HuH-7.5 (cell line): ENCODE measurements at places on chromosomes 7 and 10.

- DNase-seq: no peak
These were observed 22.0 kb downstream of the INPP5A start for GRCh38 chr10:132559538-132559937.

DNA sequence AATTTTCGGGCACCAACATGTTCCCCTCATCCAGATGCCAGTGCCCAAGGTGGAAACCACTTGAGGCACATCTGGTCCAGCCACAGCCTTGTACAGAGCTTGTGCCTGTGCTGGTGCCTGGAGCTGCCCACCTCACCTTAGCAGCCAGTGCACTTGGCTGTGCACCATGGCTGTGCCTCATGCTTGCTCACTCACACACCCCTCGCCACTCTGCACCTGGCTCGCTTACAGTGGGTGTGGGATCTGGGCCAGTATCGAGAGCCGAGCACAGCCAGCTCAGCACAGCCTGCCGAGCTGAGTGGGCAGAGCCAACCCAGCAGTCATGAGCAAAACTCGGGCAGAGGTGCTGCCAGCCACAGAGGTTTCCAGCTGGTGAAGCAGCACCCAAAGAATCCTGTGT, 139.9 kb upstream of the NUPR2 start:
- DNase-seq: no peak

DNA sequence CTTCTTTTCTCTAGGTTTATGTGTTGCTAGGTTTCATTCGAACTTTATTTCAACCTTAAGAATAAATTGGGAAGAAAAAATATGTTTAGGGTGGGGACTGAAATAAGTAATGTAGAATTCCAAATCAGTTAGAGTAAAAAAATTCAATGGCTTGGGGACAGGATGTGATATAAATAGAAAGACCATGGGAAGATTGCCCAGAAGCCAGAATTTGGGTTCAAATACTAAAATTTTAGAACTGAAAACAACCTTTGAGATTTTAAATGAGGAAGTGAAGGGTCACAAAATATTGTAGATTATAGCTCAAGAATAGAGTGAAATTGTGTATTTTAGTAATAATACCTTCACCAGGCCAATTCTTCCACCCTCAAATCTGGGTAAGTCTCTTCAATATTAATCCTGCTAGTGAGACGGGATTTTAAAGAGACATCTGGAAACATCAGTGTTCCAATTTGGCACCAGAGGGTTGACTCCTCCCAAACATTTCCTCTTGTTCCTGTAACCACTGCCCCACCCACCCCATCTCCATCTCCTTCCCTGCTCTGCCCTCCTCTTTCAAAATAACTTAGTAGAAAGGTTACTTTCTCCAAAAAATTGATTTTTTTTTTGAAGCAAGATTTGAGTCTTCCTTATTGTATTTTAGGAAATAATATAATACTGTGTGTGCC, 51.3 kb upstream of the FAM3C start:
- DNase-seq: no peak

- DNase-seq: no peak
These were observed 63.8 kb downstream of the REEP3 start for GRCh38 chr10:63585041-63585440.

DNA sequence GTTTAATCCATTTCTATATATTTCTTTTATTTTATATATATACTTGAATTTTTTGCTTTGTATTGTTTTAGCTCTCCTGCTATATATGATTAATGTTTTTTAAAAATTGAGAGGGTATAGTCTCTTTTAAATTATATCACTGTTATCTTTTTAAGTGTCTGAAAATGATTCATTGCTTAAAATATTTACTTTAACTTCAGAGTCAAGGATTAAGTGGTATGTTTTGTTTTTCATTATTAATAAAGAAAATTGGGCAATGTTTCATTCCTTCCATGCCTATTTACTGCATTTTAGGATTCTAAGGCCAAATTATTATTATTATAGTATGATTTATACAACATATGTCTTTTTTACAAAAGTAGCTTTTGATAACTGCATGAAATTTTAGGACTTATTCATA, 67.2 kb upstream of the THSD7A start:
- DNase-seq: no peak

- no peak for DNase-seq
These were observed 10.1 kb downstream of the ABCB1 start for GRCh38 chr7:87590578-87590977.

DNA sequence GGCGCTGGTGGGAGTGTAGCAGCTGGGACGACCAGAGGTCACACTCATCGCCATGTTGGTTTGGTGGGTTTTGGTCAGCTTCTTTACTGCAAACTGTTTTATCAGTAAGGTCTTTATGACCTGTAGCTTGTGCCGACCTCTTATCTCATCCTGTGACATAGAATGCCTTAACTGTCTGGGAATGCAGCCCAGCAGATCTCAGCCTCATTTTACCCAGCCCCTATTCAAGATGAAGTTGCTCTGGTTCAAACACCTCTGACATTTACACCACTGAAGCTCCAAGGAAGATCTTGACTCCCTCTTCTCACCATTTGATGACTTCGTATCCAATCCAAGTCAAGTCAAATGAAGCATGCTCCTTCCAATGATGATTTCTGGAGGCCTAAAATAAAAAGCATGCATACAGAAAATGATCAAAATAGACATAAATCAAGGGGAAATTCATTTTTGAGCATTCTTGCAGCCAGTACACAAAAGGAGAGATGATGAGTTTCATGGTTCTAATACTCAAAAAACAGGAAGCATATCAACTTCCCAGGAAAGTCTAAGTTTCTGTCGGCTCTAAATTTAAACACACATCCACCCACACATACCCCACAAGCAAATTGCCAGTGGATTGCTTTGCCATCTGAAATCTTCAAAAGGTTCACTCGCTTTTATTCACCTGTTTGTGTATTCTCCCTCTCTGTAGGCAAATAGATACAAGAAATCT, 2.4 kb upstream of the PSMG3 start:
- no peak for DNase-seq

- no peak for DNase-seq
These were observed 7.9 kb downstream of the NUDT13 start for GRCh38 chr10:73117976-73118743.

DNA sequence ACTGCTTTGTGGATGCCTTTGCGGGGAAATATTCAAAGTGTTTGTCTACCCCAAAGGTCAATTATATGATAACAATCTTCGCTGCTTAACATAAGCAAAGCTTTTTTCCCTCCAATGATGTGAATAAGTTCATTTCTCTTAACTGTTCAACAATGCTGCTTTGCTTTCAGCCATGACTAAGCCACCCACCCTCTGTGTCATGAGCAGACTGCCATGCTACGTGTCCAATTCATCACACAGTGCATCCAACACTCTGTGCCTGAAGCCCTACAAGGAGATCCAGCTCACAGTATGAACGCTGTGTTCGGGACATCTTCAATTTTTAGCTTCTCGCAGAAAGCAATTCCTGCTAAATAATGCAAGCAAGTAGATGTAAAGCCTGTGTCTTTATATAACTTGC, 5.7 kb upstream of the TAS2R40 start:
- DNase-seq: no peak

- no peak for DNase-seq
These were observed 138.7 kb downstream of the NRP1 start for GRCh38 chr10:33195608-33196376.

GRCh38 chr10:78473006-78473405, 439.3 kb downstream of the RPS24 start:
- no peak for DNase-seq

GRCh38 chr7:27684491-27684890, 21.8 kb upstream of the HIBADH start:
- no peak for DNase-seq

- no peak for DNase-seq
These were observed 149.2 kb downstream of the XPNPEP1 start for GRCh38 chr10:109774121-109774440.

- DNase-seq: no peak
These were observed 16.9 kb downstream of the TCAF1 start for GRCh38 chr7:143884969-143885559.

DNA sequence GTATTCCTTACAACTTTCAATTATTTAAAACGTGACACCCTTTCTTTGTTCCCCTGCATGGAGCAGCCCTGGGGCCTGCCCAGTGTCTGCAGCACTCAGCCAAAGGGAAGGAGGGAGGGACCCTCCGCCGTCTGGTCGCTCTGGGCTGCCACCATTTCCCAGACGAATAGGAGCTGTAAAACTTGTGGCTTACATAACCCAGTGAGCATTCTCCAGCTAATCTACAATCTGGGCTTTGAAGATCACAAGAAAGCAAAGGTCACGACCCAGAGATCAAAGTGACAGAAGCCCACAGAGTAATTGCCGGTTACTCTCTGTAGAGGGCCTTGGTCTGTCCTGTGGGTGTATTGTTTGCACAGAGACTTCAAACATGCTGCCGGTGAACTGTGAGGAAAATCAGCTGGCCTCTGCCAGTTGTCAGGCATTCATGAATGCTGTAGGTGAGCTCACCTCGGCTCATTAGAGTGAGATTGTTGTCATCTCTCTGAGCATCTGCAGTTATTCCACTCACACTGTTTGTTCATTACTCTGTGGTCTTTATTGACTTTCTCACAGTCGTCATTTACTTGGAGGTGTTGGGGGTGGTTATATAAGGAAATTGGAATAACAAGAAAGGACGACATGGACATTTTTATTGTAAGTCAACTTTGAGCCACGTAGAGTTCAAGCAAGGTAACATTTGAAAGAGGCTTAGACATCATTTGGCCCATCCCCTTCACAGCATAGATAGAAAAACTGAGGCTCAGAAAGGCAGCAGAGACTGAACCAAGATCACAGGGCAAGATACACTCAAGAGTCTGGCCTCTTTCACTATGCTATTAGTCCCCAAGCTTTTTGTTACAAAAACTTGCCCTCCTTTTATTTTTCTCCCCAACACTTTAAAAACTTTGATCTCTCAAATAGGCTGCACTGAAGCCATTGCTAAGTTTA, 619.8 kb downstream of the LRMDA start:
- peak; percentile 41 for DNase-seq

DNA sequence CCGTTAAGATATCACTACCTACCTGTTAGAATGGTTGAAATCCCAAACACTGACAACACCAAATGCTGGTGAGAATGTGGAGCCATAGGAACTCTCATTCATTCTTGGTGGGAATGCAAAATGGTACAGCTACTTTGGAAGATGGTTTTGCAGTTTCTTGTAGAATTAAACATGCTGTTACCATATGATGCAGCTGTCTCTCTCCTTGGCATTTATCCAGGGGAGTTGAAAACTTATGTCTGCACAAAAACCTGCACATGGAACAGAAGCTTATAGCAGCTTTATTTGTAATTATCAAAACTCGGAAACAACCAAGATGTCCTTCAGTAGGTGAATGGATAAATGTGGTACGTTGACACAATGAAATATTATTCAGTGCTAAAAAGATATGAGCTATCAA, 199.5 kb downstream of the BICC1 start:
- DNase-seq: no peak

DNA sequence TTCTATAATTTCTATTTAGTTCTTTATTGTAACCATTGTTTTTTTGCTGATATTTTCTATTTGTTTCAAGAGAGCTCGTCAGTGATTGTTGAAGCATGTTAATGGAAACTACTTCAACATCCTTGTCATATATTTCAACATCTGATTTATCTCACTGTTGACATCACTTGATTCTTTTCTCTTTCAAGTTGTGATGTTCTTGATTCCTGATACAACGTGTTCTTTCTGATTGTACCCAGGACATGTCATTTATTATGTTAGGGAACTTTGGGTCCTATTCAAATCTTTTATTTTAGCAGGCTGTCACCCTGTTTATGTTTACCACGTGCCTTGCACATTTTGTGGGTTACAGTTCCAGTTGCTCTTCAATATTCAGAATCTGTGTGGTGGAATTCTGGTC, 79.8 kb upstream of the RSU1 start:
- no peak for DNase-seq

- DNase-seq: no peak
These were observed 125.3 kb downstream of the EMX2 start for GRCh38 chr10:117667831-117668230.

DNA sequence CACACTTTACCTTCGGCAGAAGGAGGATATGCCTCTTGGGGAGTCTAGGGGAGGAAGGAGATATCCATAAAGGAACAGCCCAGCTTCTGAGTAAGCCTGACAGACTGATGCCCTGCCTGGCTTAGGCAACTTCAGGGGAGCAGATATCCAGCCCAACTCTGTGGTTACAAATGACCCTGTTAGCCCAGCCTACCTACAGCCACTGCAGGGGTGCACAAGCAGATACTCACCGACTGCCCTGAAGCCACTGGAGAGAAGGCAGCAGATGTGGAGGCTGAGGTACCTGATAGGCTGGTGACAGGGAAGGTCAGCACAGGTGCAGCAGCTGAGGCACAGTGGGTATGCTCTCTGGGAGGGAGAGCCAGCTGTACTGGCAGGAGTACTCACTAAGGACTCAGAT, 770.2 kb downstream of the GRID1 start:
- no peak for DNase-seq

- DNase-seq: no peak
These were observed 7.3 kb downstream of the SLC25A13 start for GRCh38 chr7:96314402-96315124.

DNA sequence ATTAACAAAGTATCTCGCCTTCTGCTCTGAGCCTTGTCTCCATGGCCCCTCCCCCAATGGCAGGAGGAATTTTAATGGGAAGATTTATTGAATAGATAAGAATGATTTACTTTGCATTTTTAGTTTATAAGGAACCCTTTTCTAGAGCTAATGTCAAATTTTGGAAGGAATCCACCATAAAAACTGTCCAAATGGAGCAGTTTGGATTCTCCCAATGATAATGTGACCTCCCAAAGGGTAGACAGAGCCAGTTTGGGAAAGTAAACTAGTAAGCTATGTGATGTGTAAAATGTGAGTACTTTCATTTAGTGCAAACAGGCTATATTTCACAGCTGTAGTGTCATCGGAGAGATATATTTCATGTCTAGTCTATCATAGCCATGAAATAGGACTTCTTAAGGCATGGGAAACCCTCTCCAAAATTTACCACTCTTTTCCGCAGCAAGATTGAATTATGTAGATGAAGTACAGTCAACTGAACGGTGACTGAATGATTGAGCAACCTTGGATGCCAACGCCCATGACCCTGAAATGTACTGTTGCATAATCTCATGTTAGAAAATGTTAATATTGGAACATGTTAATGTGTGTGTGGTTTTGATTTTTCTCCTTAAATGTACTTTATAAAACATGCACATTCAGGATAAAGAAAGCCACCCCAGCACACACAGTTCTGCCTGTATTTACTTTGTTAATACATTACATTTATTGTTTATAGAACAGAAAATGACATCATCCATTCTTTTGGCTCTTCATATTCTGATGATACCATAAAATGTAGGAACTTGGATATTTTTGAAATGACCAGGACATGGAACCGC, 140.6 kb downstream of the NRP1 start:
- DNase-seq: peak; percentile 31

- no peak for DNase-seq
These were observed 470.8 kb downstream of the INHBA start for GRCh38 chr7:41232086-41232485.

- DNase-seq: no peak
These were observed 27.7 kb downstream of the LSM5 start for GRCh38 chr7:32462451-32462850.

GRCh38 chr7:522071-522950, 2.7 kb upstream of the PDGFA start:
- no peak for DNase-seq

- no peak for DNase-seq
These were observed 20.3 kb downstream of the C10orf90 start for GRCh38 chr10:126650161-126650560.
